Esophagus muscularis mucosa (tissue), 4 donors: ENCODE measurements at places on chromosomes 5 and 9. TPM values are rescaled to one million over a fixed set of nuclear protein-coding genes. Genes with fewer than 3 reads are reported as not detected.

- DNase-seq: no peak
These were observed 95.3 kb downstream of the TTLL11 start for GRCh38 chr9:121997791-121998190.

DNA sequence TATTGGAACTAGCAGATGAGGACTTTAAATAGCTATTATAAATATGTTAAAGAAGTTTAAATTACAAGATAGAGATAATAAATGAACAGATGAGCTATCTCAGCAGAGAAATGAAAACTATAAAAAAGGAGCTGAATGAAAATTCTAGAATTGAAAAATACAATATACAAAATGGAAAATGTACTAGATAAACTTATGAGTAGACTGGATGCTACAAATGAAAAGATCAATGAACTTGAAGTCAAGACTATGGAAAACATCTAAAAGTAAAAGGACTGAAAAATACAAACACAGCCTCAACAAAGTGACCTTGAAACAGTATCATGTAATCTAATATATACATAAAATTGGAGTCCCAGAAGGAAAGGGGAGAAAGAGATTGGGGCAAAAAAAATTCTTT lies 10.7 kb upstream of the PDLIM4 start:
- DNase-seq: no peak

- no peak for DNase-seq
These were observed 12.2 kb downstream of the PDE8B start for GRCh38 chr5:77222722-77223121.

GRCh38 chr5:75985077-75985476 lies 98.1 kb upstream of the SV2C start:
- no peak for DNase-seq

The ESM1 gene
- not detected for total RNA-seq

The UNC13B gene
- 30.7 TPM for total RNA-seq

The GRHPR gene
- total RNA-seq: 135 TPM

The PCDHA10 gene
- total RNA-seq: 0.33 TPM

The DRD1 gene
- 0.06 TPM for total RNA-seq
